ENCODE measurements at places on chromosomes 5 and 9.

DNA sequence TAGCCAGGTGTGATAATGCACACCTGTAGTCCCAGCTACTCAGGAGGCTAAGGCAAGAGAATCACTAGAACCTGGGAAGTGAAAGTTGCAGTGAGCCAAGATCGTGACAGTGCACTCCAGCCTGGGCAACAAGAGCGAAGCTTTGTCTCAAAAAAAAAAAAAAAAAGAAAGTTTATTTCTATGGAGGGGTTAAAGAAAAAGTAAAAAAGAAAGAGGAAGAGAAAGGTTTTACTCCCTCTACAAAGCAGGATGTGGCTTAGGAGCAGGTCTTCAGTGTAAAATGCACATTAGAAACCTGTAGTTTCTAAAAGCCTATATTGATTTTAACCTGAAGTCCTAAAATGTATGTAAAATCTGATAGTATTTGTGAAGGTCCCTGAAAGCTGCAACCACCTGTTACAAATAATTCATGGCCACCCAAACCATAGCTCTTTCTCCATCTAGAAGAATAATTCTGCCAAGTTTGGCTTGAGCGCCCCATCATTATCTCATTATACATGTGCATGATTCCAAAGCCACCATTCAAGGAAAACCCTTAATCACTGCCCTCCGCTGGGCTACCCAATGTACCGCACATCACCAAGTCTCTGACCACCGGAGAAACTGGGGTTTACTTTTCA lies 3.4 kb downstream of the FNBP1 start:
- no peak for DNase-seq

- no peak for DNase-seq
These were observed 63.4 kb upstream of the PALM2AKAP2 start for GRCh38 chr9:109716631-109717030.

GRCh38 chr9:115013998-115014397 lies 83.6 kb upstream of the TNFSF8 start:
- peak; percentile 74 for DNase-seq

- DNase-seq, result no peak
These were observed 214.2 kb downstream of the GABRB2 start for GRCh38 chr5:161332343-161332742.

Data from glutamatergic neuron (in vitro differentiated cells).